Activated CD4-positive, alpha-beta memory T cell treated with anti-CD3 and anti-CD28 coated beads for 36 hours (primary cell): ENCODE measurements at places on chromosomes 4 and X. TPM values are rescaled to one million over a fixed set of nuclear protein-coding genes. Genes with fewer than 3 reads are reported as not detected.

Gene SLC16A2
- total RNA-seq = 1.2 TPM

Gene SSX4B
- not detected for total RNA-seq

DNA sequence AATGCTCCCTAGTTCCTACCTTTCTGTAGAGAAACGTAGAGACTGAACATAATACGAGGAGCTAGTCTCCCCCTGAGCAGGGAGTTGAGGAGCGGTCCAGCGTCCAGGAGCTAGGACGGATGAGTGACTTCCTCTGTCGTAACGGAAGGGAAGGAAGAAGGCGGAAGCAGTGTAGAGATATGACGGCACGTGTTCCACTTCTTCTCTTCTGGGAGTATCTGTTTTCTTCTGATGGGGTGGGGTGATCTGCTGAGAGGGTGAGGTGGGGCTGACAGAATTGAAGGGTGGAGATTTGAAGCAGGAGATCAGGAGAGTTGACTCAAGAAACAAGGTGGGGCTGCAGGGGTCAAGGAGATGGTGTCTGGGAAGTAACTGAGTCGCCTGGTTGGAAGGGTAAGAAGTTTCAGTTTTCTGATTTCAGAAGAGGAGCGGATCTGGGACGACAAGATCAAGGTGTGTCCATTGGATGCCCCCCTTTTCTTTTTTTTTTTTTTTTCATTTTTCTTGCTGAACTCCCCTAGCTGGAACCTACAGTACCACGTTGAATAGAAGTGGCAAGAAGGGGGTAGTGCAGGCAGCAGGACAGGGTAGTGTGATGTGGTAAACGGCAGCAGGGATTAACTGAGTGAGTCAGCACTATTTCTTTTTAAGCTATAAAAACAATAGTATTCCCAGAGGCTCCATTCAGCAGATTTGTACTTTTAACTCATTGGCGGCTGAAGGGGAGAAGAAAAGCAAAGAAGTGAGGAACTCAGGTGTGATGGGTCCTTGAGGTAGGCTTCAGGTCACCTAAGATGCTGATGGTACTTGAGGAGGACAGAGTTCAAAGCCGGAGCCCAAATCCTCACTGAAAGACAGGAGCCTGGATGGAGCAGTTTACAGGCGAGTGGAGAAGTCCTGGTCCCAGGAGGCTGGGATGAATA lies 50.8 kb upstream of the SETD7 start:
- no peak for DNase-seq

DNA sequence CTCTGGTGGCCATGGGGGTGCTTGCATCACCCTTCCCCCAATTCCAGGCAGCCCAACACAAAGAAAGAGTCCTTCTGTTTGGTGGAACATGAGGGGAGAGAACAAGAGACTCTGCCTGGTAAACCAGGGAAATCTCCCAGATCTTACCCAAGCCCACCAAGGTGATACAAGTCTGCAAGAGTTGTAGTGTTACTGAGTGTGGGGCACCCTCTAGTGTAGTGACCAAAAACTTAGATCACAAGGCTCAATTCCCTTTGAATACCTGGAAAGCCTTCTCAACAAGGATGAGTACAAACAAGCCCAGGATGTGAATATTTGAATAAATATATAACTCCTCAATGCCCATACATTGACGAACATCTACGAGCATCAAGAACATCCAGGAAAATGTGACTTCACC lies 64.7 kb downstream of the IL13RA2 start:
- DNase-seq = no peak

Gene SCRG1
- total RNA-seq = not detected

Gene VSIG4
- total RNA-seq = not detected

GRCh38 chr4:7434766-7435150 lies at the start of gene PSAPL1:
Gene PSAPL1, minus strand, starts transcription at chr4:7434930. Its CDS starts 51 bp downstream, at chr4:7434879.
- peak; percentile 23 for DNase-seq

DNA sequence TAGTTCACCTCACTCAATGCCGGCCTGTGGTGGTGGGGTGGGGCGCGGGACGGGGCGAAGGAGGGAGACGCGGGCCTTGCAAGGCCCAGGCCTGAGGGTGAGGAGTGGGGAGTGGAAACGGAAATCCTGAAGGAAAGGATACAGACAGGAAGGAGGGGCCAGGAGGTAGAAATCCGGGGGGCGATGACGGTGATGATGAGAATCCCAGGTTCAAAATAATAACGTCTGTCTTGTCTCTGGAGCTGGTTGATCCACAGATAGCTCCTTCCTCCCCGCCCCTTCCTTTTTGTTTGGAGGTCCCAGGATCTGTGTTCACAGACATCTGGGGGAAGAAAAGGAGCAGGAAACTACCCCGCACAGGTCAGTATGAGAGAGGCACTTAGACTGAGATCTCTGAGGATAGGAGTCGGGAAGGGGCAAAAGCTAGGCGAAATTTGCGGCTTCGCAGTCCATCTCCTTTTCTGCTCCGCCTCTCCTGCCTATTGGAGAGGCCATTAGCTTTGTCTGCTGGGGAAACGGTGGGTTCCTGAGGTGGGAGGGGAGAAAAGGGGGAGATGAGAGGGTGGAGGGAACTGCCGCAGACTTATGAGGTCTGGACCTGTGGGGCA lies 746 bp downstream of the TCEAL7 start:
- no peak for DNase-seq

DNA sequence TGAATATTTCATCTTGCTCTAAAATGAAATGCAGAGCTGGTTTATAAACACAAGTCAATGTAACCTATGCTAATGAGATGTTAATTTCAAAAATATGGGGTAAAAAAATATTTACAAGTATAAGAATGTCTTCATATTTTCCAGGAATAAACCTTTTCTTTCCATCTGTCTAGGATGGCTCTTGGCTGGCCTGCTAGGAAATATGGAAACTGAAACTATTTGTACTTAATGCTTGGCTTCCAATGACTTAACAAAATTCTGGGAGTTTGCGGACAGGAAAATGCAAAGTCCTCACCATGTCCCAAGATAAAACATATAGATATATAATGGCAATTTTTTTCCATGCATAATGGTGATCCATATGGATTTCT lies 168.1 kb downstream of the SCFD2 start:
- DNase-seq = no peak

GRCh38 chr4:56680266-56680665 lies 830 bp downstream of the HOPX start:
- DNase-seq = no peak

GRCh38 chr4:90120037-90120436 lies 7.2 kb upstream of the CCSER1 start:
- no peak for DNase-seq

Gene PCDH10
- not detected for total RNA-seq

- DNase-seq = no peak
Measured at GRCh38 chr4:125121581-125121980, 193.2 kb upstream of the FAT4 start.

- no peak for DNase-seq
Measured at GRCh38 chrX:78074088-78074487, 30.0 kb upstream of the PGK1 start.

- DNase-seq = no peak
Measured at GRCh38 chr4:23881674-23882337, 8.0 kb downstream of the PPARGC1A start.

Gene MMAA
- 25.1 TPM for total RNA-seq

DNA sequence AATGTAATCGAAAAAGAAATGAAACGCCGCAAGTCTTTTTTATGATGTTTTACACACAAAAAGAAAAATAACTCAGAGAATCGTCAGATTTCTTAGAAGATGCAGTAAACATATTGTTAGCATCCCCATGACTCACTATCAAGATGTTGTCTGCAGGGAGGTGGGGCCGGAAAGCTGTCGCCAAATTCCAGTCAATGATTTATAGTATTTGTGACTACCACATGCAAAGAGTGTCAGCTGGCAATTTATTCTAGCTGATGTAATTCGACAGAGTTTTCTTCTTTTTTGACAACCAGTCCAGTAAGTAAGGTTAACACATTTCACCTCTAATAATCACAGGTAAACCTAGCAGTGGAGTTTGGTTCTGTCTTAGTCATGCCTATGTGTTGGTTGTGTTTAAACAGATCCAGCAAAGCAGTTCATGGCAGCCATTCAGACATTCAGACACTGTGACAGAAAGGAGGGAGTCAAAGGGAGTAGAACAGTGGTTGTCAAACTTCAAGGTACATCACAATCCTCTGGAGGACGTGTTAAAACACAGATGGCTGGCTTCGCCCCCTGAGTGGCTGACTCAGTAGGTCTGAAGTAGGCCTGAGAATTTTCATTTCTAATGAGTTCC lies 19.8 kb upstream of the PPP1R2C start:
- no peak for DNase-seq

Gene LIMCH1
- not detected for total RNA-seq

GRCh38 chr4:77001907-77002306 lies 52.4 kb downstream of the SEPTIN11 start:
- no peak for DNase-seq

DNA sequence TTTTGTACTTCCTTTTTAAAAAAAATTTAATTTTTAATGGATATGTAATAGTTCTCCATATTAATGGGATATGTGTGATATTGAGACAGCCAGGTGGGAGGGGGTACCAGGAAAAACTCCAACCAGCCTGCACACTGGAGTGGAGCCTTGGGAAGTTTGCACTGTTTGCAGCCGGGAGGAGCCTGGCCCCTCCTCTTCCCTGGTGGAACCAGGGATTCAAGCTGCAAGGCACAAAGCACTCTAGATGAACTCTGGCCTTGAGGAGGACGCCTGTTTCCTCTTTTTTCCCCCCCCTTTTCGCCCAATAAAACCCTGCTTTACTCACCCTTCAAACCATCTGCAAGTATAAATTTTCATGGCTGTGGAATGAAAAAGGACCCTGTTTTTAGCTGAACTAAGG lies 48.2 kb upstream of the GC start:
- no peak for DNase-seq

DNA sequence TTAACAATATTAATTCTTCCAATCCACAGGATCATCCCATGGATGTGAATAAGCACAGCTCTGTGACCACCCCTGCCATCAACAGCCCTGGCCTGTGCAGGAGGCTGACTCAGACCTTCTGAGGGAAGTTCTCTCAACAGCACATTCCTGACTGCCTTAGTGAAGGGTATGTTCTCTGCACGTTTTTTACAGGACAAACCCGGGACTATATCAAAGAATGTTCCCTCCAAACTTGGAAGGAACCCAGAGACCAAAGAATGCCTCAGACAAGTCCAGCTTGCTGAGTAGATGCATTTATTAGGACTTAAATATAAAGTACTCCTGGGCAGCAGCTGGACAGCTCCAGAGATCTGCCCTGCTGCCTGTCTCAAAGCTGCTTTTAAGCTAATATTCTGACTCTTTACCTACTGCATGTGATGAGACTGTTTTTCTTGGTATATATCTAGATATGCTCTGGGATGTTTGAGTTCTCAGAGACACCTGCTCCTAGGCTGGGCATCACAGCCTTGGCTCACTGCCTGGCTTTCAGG lies 1127.8 kb upstream of the PRKX start:
- no peak for DNase-seq

Gene TKTL1
- 0.15 TPM for total RNA-seq

Gene BBS7
- 17.9 TPM for total RNA-seq

Gene RIPPLY1
- total RNA-seq = not detected

GRCh38 chr4:152041295-152041694 lies 280.5 kb upstream of the GATB start:
- DNase-seq = no peak

Gene GPRASP1
- total RNA-seq = 4.1 TPM

DNA sequence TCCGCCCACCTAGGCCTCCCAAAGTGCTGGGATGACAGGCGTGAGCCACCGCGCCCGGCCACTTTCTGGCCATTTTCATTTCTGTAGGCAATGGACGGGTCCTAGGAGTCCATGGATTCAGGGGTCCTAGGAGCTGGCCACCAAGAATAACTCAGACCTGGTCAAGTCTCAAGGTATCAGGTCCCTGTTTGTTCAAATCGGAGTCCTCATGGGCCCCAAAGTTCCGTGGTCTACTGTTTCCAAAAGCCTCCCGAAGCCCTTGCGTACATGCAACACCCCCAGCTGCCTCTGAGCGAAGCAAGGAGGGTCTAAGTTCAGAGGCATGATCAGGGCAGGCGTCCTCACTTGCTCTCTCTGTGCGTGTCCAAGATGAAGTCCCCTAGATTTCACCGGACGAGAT lies 30.1 kb downstream of the P2RY8 start:
- no peak for DNase-seq

DNA sequence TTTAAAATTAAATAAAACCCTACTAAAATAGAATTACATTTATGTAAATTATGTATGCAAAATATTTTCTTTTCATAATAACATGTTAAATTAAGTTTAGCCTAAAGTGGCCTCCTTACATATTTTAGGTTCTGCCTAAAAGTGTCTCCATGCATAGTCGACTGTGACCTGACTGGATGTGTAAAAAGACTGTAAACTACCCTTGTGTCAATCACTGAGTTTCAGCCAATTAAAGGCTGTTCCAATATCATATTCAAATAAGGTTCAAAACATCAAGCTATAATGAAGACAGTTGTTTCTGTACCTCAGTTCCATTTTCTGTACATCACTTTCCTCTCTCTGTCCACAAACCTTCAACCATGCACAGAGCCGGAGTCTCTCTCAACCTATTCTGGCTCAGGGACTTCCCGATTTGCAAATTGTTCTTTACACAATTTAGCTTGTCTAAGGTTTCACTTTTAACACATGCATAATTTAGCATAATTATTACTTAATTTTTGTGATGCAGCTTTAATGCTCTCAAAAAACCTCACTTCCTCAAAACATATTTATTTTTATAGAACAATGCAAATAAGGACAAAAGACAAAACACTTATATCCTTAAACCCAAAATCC lies 60.1 kb downstream of the SH3RF1 start:
- DNase-seq = no peak

Gene L1CAM
- 0.45 TPM for total RNA-seq

- no peak for DNase-seq
Measured at GRCh38 chr4:27973056-27973455, 1112.4 kb downstream of the STIM2 start.

- DNase-seq = no peak
Measured at GRCh38 chr4:38333219-38333618, 330.8 kb upstream of the KLF3 start.

DNA sequence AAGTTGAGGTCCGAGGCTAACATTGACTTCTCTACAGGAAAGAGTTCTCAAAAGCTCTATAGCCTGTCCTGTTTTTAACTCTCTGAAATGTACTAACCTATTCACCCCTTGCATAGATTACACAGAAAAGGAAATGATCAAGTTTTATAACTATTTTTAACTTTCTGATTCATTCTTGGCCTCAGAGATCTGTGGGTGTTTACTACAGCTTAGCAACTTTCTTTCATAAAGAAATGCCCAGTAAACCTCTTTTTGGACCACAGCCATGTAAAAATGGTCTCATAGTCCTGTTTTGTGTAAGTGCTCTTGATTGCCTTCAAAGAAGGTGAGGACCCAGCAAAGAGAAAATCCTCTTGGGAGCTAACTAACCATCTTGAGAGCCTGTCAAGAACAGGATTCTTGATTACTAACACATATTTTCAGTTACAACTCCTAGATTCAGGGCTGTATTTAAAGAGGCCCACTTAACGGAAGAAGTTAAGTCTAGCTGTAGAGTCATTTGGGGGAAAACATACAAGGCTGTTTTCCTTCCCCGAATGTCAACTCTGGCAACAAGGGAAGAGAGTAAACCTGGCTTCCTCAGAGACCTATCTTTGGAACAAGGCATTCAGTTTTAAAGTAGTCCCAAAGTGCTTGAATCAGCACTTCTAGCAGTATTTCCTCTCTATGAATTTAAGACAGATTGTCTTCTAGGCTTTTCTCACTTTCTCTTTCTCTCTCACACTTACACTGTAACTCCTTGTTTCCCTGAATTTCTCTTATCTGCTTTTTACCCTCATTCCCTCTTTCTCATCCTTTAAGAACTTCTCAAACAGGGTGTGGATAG lies 78.2 kb downstream of the IL21 start:
- DNase-seq = no peak

Gene KLB
- not detected for total RNA-seq

Gene LANCL3
- 0.15 TPM for total RNA-seq

Gene BCORL1
- total RNA-seq = 10.5 TPM

Gene TIMP1
- total RNA-seq = 85.6 TPM

Gene STPG2
- total RNA-seq = not detected

- DNase-seq = no peak
Measured at GRCh38 chrX:121802881-121803412, 755.5 kb downstream of the GLUD2 start.

Gene MGAT4D
- total RNA-seq = not detected
